ENCODE measurements at places on chromosomes 2 and 18. TPM values are rescaled to one million over a fixed set of nuclear protein-coding genes. Genes with fewer than 3 reads are reported as not detected.
A peak's percentile ranks its signal among the peaks of the same experiment; 100 is the strongest.

- no peak for DNase-seq
- H3K4me3 ChIP-seq = no peak overlapping the region
- H3K27ac ChIP-seq = no peak overlapping the region
- no peaks in the 10 kb centered on the region for H3K27me3 ChIP-seq
These were observed 47.7 kb downstream of the GLI2 start for GRCh38 chr2:120783371-120783791.

DNA sequence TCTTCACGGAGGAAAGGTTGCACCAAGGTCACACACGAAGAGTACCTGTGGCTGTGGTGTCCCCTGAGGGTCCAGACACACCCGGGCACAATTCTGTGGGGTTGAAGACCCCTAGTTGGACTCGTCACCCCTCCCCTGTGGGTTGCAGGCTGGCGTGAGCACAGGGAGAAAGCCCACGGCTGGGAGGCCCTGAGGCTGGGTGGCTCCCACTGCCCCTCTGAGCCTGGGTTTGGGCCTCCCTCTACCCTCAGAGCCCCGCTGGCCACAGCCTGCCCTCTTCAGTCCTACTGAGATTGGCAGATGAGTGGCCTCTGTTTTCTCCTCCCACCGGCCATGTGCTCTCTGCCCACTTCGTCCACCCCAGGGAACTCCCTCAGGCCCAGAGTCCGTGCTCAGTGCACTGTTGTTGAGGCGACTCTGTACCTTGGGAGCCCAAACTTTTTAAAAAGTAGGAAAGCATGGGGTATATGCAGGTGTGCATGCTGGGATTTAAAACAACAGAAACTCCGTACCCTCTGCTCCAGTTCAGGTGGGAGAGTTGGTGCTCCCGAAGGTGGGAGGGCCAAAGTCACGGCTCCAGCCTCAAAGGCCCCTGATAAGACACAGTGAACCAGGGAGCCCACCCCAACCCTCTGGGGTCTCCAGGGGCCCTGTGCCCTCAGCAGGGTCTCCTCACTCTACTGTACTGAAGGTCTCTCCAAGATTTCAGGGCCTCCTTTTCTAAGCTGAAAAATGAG is 19.1 kb downstream of the RAMP1 start:
- DNase-seq = no peak
- H3K4me3 ChIP-seq = no peak overlapping the region
- H3K27me3 ChIP-seq = no peaks in the 10 kb centered on the region
- H3K36me3 ChIP-seq = no peaks in the 10 kb centered on the region
- H3K27ac ChIP-seq = no peak overlapping the region
- no peaks in the 10 kb centered on the region for H3K4me1 ChIP-seq

DNA sequence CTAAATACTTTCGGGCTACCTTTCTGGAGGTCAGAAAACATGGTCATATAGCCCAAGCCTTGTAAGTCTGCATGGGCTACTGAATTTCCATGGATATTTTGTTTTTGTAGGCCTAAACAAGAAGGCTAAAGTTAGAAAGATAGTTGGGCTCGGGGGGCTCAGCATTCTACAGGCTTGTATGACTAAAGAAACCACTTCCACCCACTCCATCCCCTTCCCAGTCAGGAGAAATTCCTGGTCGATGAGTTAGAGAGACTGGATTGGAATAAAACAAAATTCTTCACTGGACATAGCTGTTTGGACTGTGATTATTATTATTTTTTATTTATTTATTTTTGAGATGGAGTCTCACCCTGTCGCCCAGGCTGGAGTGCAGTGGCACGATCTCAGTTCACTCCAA is 539.4 kb upstream of the TNP1 start:
- no peaks in the 10 kb centered on the region for H3K27me3 ChIP-seq
- no peak for DNase-seq
- no peaks in the 10 kb centered on the region for H3K36me3 ChIP-seq

DNA sequence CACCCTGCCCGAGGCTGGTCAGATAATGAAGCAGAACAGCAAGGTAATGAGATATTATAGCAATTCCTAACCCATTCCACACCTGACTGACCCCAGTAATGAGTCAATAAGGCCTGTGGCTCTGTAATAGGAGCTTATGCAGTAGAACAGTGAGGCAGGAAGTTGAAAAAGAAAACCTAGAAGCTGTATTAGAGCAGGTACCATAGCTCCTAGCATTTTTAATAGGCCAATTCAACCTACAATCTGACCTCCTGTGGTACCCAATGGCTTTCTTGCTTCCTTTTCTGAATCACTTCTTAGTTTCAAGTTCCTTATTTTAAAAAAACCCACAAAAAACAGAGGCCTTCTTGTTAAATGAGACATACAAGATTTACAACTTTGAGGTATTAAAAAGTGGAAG is 43.6 kb upstream of the MAP2 start:
- H3K36me3 ChIP-seq = no peaks in the 10 kb centered on the region
- H3K4me3 ChIP-seq = no peak overlapping the region
- no peaks in the 10 kb centered on the region for H3K4me1 ChIP-seq
- no peaks in the 10 kb centered on the region for H3K27me3 ChIP-seq
- no peak for DNase-seq

DNA sequence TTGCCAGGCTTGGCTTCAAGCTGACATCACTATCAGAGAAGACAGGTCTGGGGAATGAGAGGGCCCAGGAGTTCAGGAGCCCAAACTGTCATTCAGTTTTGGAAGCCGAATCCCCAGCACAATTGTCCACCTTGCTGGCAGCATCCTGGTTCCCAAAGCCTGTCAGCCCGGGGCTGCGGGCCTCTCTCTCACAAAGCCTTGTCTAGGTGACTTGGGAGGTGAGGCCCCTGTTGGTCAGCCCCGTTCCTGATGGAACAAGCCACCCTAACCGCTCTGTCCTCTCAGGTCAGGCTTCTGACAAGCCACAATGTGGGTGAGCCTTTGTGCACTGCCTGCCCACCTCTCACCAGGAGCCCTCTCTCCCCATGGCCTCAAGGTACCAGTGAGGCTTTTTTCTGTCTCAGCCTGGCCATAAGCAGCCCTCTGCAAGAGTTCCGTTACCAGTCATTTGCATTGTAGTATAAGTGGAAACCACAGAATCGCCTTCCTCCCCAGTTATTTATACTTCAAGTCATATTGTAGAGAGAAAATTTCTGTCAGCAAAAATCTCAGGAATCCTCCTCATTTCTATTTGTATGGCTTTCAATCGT is 100.6 kb downstream of the MSH2 start:
- no peak overlapping the region for H3K27ac ChIP-seq
- peaks cover 27% of the 10 kb centered on the region for H3K36me3 ChIP-seq
- DNase-seq = no peak
- H3K4me1 ChIP-seq = no peaks in the 10 kb centered on the region
- H3K27me3 ChIP-seq = no peaks in the 10 kb centered on the region

GRCh38 chr18:7141287-7141686 is 23.7 kb upstream of the LAMA1 start:
- H3K27me3 ChIP-seq = no peaks in the 10 kb centered on the region
- no peaks in the 10 kb centered on the region for H3K36me3 ChIP-seq
- DNase-seq = no peak
- H3K27ac ChIP-seq = no peak overlapping the region
- no peaks in the 10 kb centered on the region for H3K4me1 ChIP-seq

GRCh38 chr2:130825231-130825965 is 11.3 kb upstream of the ARHGEF4 start:
- H3K4me3 ChIP-seq = no peak overlapping the region
- H3K4me1 ChIP-seq = no peaks in the 10 kb centered on the region
- no peak overlapping the region for H3K27ac ChIP-seq
- no peak for DNase-seq
- H3K27me3 ChIP-seq = no peaks in the 10 kb centered on the region

DNA sequence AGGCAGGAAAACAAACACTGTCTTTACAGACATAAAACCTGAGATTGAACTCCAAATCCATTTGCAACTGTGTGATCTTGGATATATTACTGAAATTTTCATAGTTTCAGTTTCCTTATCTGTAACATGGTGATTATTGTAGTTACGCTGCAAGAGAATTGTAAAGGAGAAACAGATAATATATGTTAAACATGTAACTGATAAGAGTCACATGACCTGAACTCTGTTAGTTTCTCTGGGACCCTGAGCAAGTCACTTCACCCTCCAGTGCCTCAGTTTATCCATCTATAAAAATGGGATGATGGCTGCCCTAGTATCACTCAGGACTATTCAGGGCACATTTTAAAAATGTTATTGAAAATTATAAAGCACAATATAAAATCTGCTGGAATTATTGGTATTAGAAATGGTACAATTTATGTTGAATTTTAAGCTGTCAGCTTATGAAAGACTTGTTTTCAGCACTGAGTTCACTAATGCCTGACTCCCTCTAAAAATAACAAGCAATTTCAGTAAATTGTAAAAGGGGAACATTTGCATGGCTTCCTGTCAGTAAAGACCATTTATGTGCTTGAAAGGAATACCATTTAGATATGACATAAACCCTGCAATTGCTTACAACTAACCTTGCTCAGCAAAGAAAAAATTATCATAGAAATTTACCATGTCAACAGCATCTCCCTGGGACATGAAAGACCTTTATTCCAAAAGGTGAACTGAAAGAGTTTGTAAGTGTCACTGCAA is 393.5 kb downstream of the RAD51AP2 start:
- no peaks in the 10 kb centered on the region for H3K4me1 ChIP-seq
- H3K36me3 ChIP-seq = no peaks in the 10 kb centered on the region
- no peak overlapping the region for H3K4me3 ChIP-seq
- DNase-seq = no peak
- H3K27ac ChIP-seq = no peak overlapping the region

- H3K36me3 ChIP-seq = peaks cover 5% of the 10 kb centered on the region
- no peaks in the 10 kb centered on the region for H3K27me3 ChIP-seq
- no peaks in the 10 kb centered on the region for H3K4me1 ChIP-seq
- no peak overlapping the region for H3K4me3 ChIP-seq
These were observed 158.9 kb upstream of the BOD1L2 start for GRCh38 chr18:56988022-56988421.

DNA sequence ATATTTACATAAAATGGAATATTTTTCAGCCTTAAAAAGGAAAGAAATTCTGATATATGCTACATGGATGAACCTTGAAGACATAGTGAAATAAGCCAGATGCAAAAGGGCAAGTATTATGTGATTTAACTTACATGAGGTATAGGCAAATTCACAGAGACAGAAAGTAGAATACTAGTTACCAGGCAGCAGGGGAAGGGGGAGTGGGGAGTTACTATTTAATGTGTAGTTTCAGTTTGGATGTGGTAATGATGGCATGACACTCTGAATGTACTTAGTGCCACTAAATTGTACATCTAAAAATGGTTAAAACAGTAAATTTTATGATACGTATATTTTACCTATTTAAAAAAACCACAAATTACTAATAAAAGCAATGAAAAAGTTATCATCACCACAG is 12.1 kb downstream of the METTL4 start:
- no peaks in the 10 kb centered on the region for H3K4me1 ChIP-seq
- no peak for DNase-seq
- peaks cover 16% of the 10 kb centered on the region for H3K36me3 ChIP-seq
- H3K27me3 ChIP-seq = no peaks in the 10 kb centered on the region
- H3K4me3 ChIP-seq = no peak overlapping the region
- no peak overlapping the region for H3K27ac ChIP-seq

DNA sequence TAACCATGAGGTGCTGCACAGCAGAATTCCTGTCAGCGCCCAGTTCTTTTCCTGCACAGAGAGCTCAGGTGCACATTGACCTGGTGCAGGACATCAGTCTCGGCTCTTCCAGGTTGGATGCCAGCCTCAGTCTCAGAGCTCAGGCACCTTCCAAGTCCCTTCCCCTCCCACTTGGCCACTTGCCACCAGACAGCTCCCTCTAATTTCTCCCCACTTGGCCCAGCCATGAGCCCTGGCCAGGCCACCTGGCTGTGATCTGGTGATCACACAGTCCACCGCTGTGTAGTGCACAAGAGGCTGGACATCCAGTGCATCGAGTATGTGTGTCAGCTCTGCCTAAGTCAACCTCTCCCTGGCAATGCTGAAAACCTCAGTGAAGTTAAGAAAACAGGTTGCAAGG is 336.6 kb upstream of the MYT1L start:
- no peak for DNase-seq
- H3K4me1 ChIP-seq = no peaks in the 10 kb centered on the region
- peaks cover 5% of the 10 kb centered on the region for H3K36me3 ChIP-seq

- H3K27ac ChIP-seq = no peak overlapping the region
- no peak overlapping the region for H3K4me3 ChIP-seq
- no peak for DNase-seq
These were observed 47.8 kb downstream of the PRELID3A start for GRCh38 chr18:12455496-12455895.

GRCh38 chr2:207867056-207867455 is 97.3 kb upstream of the FZD5 start:
- H3K4me3 ChIP-seq = no peak overlapping the region
- no peak for DNase-seq
- H3K36me3 ChIP-seq = no peaks in the 10 kb centered on the region
- no peaks in the 10 kb centered on the region for H3K4me1 ChIP-seq
- H3K27me3 ChIP-seq = no peaks in the 10 kb centered on the region

GRCh38 chr2:47897883-47898731 is 8.2 kb downstream of the FBXO11 start:
- H3K36me3 ChIP-seq = no peaks in the 10 kb centered on the region
- H3K27ac ChIP-seq = no peak overlapping the region
- no peaks in the 10 kb centered on the region for H3K27me3 ChIP-seq
- H3K4me3 ChIP-seq = peak overlapping the region; percentile 24

DNA sequence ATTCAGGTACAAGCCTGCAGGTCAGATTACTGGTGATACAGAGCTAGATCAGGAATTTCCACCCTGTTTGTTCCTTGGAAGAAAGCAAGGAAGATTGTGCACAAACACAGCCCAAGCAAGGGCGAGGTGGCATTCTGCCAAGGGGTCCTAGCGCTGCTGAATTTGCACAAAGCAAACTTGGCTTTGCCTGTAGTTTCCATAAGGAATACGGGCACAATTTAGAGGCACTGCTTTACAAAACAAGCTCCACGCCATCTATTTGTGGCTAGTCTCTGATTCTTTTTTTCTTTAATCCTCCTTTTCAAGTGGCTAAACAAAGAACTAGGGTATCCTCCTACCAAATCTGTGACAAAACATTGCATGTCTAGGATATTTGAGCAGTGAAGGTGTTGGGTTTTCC is 195.5 kb upstream of the ACVR2A start:
- no peak overlapping the region for H3K27ac ChIP-seq
- H3K4me3 ChIP-seq = no peak overlapping the region
- H3K27me3 ChIP-seq = no peaks in the 10 kb centered on the region
- no peak for DNase-seq

GRCh38 chr2:54598347-54599325 is 124.8 kb upstream of the EML6 start:
- H3K4me1 ChIP-seq = peaks cover 2% of the 10 kb centered on the region
- no peak overlapping the region for H3K27ac ChIP-seq
- peaks cover 33% of the 10 kb centered on the region for H3K36me3 ChIP-seq

DNA sequence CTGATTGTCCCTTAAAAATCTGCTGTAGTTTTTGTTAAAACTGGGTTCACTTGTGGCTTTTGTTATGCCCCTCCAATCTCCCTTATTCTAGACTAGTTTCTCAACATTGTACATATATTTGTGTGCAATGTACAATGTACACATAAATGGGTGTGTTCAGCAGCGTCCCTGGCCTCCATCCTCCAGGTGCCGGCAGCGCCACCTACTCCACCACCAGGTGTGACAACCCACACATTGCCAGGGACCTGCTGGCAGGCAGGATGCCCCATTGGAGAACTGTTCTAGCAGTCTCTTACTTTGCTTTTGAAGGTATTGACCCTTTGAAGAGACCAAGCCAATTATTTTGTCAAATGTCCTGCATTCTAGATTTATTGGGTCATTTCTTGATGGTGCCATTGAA is 75.4 kb downstream of the SH3RF3 start:
- H3K27me3 ChIP-seq = no peaks in the 10 kb centered on the region
- no peaks in the 10 kb centered on the region for H3K36me3 ChIP-seq
- no peak for DNase-seq
- H3K27ac ChIP-seq = no peak overlapping the region

The ALLC gene
- total RNA-seq = not detected

The SULT1C3 gene
- not detected for total RNA-seq

The CXCR4 gene
- 0.79 TPM for total RNA-seq

The SOX11 gene
- total RNA-seq = 42.8 TPM
